ENCODE measurements at places on chromosomes 2 and 18.

- no peak for DNase-seq
Measured at GRCh38 chr2:8380566-8380965, 301.3 kb upstream of the ID2 start.

DNA sequence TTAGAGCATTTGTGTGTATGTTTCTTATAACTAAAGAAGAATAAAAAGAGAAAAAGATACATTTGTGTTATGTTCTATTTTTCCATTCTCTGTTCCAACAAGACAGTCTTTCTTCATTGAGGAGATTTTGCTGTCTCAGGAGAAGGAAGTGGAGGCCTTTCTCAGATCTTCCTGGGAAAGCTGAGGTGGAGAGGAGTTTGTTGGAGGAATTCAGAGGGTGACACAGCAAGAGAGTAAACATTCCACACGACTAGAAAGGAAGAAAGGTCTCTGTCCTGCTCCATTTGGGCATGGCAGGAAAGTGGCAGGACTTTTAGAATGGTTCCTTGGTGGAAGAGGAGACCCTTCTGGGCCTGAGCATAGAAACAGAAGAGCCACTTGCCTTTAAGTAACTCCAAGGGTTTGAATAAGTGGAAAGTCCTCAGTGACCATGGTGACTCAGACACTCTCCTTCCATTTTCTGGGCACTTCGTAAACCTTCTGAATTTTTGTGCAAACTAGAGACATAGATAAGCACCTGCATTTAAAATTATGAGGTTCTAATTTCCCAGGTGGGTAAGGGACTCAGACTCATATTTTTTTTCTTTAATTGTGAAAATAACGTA, 52.3 kb upstream of the COL5A2 start:
- DNase-seq = no peak

- DNase-seq = no peak
Measured at GRCh38 chr18:71327441-71327840, 1038.6 kb downstream of the SOCS6 start.

DNA sequence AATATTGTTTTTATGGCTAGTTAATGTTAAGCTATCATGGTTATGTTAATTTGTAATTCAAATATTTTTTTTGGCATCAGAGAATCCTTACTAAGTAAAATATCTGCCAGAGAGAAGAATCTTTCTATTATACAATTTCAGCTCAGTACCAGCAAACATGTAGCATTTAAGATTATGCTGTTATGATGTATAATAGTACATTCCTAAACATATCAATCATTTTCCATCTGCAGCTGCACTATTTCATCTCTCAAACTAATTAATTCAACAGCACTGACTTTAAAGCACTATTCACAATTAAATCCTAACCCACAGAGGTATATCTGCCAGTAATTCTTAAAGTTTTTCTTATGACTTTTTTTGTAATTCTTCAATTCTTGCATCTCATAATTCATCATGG, 250.6 kb downstream of the CD226 start:
- no peak for DNase-seq

GRCh38 chr18:74921057-74921820, 287.7 kb downstream of the PTGR3 start:
- no peak for DNase-seq

GRCh38 chr2:233446121-233446520, 91.8 kb downstream of the DGKD start:
- DNase-seq = no peak

GRCh38 chr2:201674298-201674697, 24.1 kb downstream of the MPP4 start:
- DNase-seq = no peak

DNA sequence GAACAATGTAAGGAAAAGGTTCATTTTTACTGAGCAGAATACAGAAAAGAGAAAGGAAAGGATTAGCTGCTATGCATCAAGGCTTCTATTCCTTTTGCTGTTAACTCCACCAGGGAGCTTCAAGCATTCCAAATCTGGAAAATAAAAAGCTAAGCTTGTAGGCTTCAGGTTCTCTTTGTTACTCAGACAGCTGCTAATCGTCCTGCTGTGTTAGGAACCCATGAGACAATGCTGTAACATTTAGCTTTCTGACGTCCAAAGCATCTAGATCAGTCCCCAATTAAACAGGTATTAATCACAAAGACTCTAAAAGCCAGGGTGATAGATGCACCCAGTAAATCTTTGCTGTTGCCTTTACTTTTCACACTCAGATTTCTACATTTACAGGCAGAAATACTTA, 103.8 kb downstream of the EPHA4 start:
- DNase-seq = no peak

- DNase-seq = no peak
Measured at GRCh38 chr2:64212346-64212745, 68.1 kb upstream of the PELI1 start.

- no peak for DNase-seq
Measured at GRCh38 chr2:3102081-3102921, 275.3 kb downstream of the EIPR1 start.

Data from cerebellar nuclear complex (tissue), 1 donor.